ENCODE measurements at places on chromosomes 12 and 14.

DNA sequence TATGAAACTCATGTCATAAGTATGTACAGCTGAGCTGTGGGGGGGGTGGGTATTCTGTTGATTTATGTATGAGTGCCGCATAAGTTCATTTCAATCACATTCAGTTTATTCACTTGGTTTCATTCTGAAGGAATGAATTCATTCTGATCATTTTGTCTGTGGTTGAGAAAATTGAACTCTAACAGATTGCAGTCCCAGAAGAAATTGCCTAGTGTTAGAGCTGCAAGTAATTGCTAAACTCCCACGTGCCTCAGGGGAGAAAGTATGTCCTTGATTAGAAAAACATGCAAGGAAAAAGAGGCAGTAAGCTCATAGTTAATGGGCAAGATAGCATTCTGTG is 442.4 kb upstream of the MGAT4C start:
- no peak for DNase-seq

DNA sequence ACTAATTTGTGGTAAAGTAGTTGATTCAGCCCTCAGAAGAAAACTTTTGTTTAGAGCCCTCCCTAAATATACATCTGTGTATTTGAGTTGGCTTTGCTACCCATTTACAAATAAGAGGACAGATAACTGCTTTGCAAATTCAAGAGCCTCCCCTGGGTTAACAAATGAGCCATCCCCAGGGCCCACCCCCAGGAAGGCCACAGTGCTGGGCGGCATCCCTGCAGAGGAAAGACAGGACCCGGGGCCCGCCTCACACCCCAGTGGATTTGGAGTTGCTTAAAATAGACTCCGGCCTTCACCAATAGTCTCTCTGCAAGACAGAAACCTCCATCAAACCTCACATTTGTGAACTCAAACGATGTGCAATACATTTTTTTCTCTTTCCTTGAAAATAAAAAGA is 2.7 kb downstream of the FZD10 start:
- DNase-seq = no peak

GRCh38 chr14:46902837-46903236 is 251.3 kb upstream of the RPL10L start:
- DNase-seq = no peak

DNA sequence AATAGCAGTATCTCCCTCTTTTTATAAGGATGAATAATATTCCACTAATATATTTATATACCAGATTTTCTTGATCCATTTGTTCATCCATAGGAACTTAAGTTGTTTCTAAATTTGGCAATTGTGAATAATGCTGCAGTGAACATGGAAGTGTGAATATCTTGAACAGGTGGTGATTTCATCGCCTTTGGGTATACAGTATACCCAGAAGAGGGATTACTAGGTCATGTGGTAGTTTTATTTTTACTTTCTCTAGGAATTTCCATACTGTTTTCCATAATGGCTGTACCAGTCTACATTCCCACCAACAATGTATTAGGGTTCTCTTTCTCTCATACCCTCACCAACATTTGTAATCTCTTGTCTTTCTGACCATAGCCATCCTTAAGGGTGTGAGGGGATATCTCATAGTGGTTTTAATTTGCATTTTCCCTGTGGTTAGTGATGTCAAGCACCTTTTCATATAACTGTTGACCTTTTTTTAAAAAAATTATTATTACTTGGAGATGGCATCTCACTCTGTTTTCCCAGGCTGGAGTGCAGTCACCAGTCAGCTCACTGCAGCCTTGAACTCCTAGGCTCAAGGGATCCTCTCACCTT is 20.5 kb downstream of the PPHLN1 start:
- no peak for DNase-seq

GRCh38 chr14:64114166-64114565 is 180.0 kb downstream of the ESR2 start:
- no peak for DNase-seq

DNA sequence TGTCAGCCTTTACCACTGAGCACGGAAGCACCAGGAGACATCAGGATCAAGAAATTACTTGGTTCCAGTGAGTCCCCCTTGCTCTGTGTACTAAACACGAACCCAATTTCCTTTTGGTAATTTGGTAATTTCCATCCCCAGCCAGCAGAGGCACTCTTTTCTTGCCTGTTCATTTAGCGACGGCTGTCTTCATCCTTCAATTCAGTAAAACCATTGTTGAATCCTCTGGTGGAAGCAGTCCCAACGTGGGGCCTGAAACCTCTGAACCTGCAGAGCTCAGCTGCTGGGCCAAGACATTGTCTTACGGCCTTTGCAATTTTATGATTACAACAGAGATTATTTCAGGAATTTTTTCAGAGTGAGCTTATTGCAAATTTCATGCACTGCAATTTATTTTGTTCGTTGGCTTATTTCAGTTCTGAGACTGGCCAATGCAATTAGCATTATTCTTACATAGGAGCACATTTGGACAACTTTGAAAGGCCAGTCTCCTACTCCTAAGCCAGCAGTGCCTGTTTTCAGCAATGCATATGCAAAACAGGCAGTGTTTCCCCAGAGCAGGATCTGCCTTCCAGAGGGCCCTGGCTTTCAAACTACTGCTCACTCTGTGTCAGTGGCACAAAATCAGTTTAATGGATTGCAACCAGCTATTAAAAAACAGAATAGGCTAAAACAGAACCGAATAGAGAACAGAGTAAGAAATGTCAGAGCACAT is 372.9 kb upstream of the TMEM132C start:
- DNase-seq = no peak

- DNase-seq = no peak
Observed at GRCh38 chr12:116015525-116015924, 262.0 kb downstream of the MED13L start.

GRCh38 chr12:50776749-50777728 is 13.1 kb downstream of the ATF1 start:
- DNase-seq = no peak

GRCh38 chr14:36509069-36509917 is 10.7 kb downstream of the NKX2-1 start:
- DNase-seq = no peak

GRCh38 chr14:60646226-60646818 is 3.0 kb downstream of the SIX1 start:
- no peak for DNase-seq

DNA sequence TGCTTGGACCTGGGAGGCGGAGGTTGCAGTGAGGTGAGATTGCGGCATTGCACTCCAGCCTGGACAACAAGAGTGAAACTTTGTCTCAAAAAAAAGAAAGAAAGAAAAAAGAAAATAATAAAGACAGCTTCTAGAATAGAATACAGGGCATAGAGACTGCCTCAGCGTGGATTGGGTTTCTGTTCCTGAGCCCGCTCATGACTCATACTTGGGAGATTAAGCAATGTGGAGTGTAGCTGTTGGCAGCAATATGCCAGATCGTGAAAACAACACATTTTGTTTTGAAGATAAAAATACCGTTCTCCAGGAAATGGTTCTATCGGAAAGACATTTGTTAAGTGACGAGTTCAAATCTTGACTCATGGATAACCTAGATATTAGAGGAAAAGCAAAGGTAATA is 67.2 kb downstream of the GLT1D1 start:
- DNase-seq = no peak

DNA sequence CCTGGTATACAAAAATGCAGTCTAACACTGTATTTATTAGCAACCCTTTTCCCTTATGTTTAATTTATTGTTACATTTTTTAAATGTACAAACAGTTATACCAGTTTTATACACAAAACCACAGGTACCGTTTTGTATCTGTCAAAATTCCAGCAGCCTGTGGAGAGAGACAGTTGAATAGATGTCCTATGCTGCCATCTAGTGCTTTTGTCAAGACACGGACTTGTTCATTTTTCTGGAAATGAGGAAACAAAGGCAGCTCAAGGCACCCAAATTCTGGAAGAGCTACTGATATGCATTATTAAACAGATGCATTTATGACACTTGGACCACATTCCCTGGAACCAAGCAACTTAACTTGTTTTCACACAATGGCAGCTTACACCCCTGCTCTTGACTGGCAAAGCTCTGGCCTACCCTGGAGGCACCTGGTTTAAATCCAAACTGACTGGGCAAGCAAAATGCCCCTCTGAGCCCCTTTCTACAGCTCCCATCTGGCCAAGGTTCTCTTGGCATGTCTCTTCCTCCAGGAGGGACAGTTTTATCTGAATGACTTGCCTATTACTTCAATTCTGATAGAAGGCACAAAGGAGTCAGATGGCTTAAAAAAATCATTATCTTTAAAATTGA is 286.9 kb upstream of the PRKD1 start:
- no peak for DNase-seq

DNA sequence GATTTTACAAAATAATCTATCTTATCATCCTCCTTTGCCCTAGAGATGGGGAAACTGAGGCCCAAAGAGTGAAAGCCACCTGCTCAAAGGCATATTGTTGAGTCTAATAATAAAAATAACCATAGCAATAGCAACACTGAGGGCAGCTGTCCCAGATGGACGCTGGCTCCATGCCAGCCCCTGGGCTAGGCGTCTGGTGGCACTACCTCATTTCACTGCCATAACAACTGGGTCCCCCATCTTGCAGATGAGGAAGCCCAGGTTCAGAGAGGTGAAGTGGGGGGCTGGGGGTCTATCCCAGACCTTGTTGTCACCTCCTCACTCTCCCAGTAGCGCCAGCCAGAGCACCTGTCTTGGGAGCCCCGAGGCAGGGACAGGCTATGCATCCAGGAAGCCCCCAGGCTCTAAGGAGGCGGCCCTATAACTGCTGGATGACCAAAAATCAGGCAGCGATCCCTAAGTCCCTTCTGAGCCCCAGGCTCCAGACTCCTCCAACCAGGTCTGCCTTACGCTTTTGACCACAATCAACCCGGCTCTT is 12.8 kb downstream of the BDKRB2 start:
- DNase-seq = no peak

DNA sequence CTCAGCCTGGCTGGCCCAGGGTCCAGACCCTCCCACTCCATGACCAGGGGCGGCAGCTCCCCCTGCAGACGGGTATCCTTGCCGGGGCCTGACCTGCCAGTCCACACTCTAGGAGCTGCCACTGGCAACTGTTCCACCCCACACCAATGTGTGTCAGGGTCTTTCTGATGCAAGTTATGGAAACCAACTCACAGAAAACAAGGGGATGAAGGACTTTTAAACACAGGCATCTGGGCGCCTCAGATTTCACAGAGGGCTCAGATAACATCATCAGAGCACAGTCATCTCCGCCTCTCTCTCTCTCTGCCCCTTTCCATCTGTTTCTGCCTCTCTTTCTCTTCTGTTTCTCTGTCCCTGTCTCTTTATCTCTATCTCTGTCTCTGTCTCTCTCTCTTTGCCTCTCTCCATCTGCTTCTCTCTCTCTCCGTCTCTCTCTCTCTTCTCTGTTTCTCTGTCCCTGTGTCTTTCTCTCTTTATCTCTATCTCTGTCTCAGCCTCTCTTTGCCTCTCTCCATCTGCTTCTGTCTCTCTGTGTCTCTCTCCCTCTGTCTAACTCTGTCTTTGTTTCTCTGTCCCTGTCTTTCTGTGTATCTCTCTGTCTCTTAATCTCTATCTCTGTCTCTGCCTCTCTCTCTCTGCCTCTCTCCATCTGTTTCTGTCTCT is 67.4 kb upstream of the FBRSL1 start:
- DNase-seq = no peak

DNA sequence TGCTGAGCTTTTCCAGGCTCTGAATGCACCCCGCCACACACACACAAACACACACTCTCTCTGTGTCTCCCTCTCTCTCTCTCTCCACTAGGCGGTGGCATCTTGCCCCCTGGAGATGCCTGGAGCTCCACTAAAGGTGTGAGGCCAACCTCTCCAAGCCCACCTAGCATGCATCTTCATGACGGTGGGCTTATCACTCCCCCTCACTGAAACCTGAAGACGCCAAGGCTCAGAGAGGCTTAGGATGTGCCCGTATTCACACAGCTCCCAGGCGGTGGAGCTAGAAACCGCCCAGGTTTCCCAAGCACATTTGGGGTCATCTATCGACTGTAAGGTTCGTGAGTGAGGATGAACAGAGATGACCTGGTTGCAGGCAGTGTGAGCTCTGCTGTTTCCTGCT is 42.6 kb upstream of the BCL11B start:
- DNase-seq = no peak

GRCh38 chr14:52304248-52304904 is 9.7 kb upstream of the PTGER2 start:
- no peak for DNase-seq

DNA sequence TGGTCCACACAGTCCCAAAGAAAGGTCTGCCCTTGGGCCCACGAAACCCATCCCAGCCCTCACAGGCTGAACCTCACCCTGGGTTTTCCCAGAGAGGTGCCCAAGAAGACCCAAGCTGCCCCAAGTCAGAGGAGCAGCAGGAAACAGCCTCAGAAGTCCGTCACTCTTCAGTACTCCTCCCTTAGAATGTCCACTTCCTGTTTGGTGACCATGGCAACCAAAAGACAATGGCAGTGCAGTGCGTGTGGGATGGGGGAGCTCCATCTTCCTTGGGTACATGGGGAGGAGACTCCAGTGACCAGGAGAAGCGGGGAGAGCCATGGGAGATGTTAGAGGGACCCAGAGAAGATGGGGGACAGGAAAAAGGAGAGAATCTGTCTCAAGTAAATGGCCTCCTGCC is 11.3 kb downstream of the SELPLG start:
- DNase-seq = no peak

DNA sequence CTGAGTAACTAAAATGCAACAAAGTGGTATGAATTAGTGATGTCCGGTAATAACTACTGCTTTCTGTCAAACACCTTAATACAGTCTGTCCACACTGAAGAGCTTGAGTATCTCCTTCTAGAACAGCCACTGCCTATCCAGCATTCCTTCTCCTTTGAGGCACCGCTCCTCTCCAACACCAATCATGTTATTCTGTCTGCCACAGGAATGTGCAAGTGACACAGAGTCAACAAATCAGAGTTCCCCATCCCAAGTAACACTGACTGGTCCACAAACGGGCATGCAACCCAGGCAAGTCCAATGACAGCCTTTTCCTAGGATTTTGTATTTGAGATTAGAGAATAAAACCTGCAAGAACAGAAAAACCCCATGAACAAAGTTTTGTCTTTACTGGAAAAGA is 3.8 kb downstream of the GXYLT1 start:
- no peak for DNase-seq

DNA sequence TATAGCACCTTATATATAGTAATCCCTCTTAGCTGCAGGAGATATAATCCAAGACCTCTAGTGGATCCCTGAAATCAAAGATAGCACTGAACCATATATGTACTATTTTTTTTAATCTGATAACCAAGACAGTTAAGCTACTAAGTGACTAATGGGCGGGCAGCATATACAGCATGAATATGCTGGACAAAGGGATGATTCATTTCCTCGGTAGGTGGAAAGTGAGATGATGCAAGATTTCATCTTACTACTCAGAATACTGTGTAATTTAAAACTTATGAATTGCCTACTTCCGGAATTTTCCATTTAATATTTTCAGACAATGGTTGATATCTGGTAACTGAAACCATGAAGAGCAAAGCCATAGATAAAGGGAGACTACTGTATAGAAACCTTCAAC is 36.2 kb downstream of the PRMT8 start:
- DNase-seq = no peak
